ENCODE measurements at places on chromosomes 4 and X. TPM values are rescaled to one million over a fixed set of nuclear protein-coding genes. Genes with fewer than 3 reads are reported as not detected.

GRCh38 chrX:71102292-71102691 is 4.2 kb downstream of the CXorf65 start:
- no peak for DNase-seq
- H3K27me3 ChIP-seq: no peaks in the 10 kb centered on the region
- H3K27ac ChIP-seq: no peak overlapping the region
- H3K4me1 ChIP-seq: peaks cover 6% of the 10 kb centered on the region
- H3K4me3 ChIP-seq: no peak overlapping the region
- H3K36me3 ChIP-seq: no peaks in the 10 kb centered on the region

GLRA2 gene
- total RNA-seq: not detected

NOCT gene
- 5.4 TPM for total RNA-seq

- no peaks in the 10 kb centered on the region for H3K36me3 ChIP-seq
- no peak overlapping the region for H3K27ac ChIP-seq
- no peaks in the 10 kb centered on the region for H3K4me1 ChIP-seq
- no peaks in the 10 kb centered on the region for H3K27me3 ChIP-seq
Measured at GRCh38 chr4:20085156-20085555, 166.5 kb upstream of the SLIT2 start.

CENPVL1 gene
- total RNA-seq: not detected

GRCh38 chr4:122591196-122591595 is 29.7 kb downstream of the IL21 start:
- H3K4me3 ChIP-seq: no peak overlapping the region
- H3K27me3 ChIP-seq: no peaks in the 10 kb centered on the region
- no peaks in the 10 kb centered on the region for H3K4me1 ChIP-seq

DNA sequence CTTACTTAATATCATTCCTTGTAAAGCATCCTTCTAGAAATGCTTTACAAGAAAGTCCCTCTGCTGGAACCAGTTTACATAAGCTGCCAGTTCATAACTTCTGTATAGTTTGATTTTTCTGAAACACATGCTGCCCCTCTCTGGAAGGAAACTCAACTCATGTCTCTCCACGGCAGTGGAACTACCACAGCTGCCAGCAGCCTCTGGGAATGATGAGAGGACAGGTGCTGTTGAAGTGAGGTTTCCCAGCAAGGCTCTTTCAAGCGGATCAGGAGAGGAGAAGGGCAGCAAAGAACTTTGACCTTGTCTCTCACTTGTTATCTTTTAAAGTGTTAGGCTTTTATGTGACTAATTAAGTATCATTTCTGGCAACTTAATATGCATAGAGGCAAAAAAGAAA is 7.3 kb downstream of the GRPR start:
- DNase-seq: no peak
- H3K36me3 ChIP-seq: no peaks in the 10 kb centered on the region
- H3K27ac ChIP-seq: no peak overlapping the region
- H3K4me1 ChIP-seq: no peaks in the 10 kb centered on the region
- no peaks in the 10 kb centered on the region for H3K27me3 ChIP-seq

MUC7 gene
- total RNA-seq: not detected

TBCK gene
- total RNA-seq: 54.2 TPM

- DNase-seq: no peak
- no peaks in the 10 kb centered on the region for H3K27me3 ChIP-seq
- no peaks in the 10 kb centered on the region for H3K36me3 ChIP-seq
- no peaks in the 10 kb centered on the region for H3K4me1 ChIP-seq
- H3K4me3 ChIP-seq: no peak overlapping the region
Measured at GRCh38 chrX:125439194-125439849, 119.7 kb downstream of the TEX13C start.

PDZD4 gene
- 22.2 TPM for total RNA-seq

GSX2 gene
- total RNA-seq: not detected

- no peaks in the 10 kb centered on the region for H3K27me3 ChIP-seq
- no peaks in the 10 kb centered on the region for H3K4me1 ChIP-seq
- no peak overlapping the region for H3K4me3 ChIP-seq
- no peak overlapping the region for H3K27ac ChIP-seq
Measured at GRCh38 chrX:23616361-23616760, 50.9 kb upstream of the PRDX4 start.

ALAS2 gene
- 0.30 TPM for total RNA-seq

DNA sequence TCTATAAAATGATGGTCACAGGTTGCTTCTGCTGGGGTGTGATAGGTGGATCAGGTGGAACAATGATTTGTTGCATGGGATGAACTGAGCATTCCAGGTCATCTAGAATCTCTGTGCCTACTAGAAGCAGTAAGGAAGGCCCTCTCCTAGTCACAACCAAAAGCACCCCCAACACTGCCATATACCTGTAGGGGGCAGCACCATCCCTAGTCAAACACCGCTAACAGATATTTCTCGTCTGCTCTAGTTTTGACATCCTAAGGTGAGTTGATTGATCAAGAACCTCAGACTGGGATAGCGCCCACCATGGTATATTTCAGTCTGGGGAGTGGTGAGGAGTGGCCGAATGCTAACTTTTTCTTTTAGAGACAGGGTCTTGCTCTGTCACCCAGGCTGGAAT is 160.2 kb downstream of the NHS start:
- H3K4me1 ChIP-seq: no peaks in the 10 kb centered on the region
- DNase-seq: no peak
- H3K4me3 ChIP-seq: no peak overlapping the region
- no peak overlapping the region for H3K27ac ChIP-seq

DNA sequence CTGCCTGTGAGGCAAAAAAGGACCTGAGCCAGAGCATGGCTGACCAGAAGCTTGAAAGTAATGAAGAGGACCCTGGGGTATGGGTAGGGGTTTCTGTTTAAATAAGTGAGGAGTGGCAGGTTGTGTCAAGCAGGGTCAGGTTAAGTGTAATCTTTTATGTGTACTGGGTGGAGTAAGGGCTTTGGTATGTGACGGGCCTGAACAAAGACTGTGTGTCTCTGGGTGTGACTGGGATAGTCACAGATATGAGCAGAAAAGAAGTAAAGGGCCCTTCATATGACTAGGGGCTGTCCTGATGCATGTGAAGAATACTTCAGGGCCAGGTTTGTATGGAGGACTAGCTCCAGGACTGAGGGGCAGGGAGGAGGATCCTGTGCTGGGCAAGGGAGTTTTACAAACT is 82.4 kb downstream of the ITIH6 start:
- H3K27ac ChIP-seq: no peak overlapping the region
- no peaks in the 10 kb centered on the region for H3K4me1 ChIP-seq
- DNase-seq: no peak

DNA sequence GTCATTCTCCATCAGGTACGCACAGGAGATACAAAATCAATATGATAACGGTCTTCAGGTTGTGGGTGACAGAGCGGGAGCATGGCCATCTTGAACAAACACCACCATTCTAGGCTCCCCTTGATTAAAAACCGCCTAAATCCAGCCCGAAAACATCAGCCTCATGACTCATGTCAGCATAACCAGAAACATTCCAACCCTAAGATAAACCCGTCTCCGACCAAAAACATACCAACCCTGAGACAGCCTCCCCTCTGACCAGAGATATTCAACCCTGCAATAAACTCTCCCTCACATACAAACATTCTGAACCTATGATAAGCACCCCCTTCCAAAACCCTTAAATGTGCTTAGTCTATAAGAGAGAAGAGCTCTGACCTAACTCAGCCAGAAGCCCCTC is 157.9 kb downstream of the DHRSX start:
- H3K36me3 ChIP-seq: no peaks in the 10 kb centered on the region
- no peaks in the 10 kb centered on the region for H3K4me1 ChIP-seq
- H3K27me3 ChIP-seq: no peaks in the 10 kb centered on the region
- DNase-seq: no peak
- H3K27ac ChIP-seq: no peak overlapping the region
- no peak overlapping the region for H3K4me3 ChIP-seq

SEC31A gene
- total RNA-seq: 178 TPM

PAGE1 gene
- not detected for total RNA-seq

POLN gene
- 3.7 TPM for total RNA-seq

DNA sequence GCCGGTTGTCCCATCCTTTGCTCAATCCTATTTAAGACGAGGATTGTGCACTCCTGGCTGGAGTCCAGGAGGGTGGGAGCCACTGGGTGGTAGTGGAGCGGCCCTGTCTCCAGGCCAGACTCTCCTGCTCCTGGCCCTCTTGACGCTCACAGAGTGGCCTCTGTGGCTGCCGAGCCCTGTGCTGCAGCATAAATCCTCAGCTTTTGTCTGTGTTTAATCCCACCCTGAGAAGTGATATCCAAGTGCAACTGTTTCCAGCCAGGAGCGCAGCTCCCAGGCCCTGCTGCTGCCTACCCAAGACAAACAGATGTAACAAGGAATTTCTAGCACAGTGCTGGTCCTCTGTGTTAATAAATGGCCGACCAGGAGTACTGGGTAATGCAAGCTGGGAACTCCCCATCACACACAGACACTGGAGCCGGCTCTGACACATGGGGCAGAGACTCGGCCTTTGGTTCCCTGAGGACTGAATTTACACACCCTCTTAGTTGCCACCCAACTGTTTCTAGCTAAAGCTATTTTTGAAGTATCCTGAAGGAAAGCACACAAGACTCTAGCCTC is 85.3 kb downstream of the GATB start:
- H3K27ac ChIP-seq: peak overlapping the region; percentile 13

MID1 gene
- 17.7 TPM for total RNA-seq

GRCh38 chr4:154049457-154050181 is 260.7 kb upstream of the SFRP2 start:
- no peaks in the 10 kb centered on the region for H3K36me3 ChIP-seq
- no peak overlapping the region for H3K27ac ChIP-seq
- peaks cover 8% of the 10 kb centered on the region for H3K4me1 ChIP-seq
- DNase-seq: no peak
- no peak overlapping the region for H3K4me3 ChIP-seq

EREG gene
- not detected for total RNA-seq

- no peaks in the 10 kb centered on the region for H3K27me3 ChIP-seq
- no peaks in the 10 kb centered on the region for H3K4me1 ChIP-seq
- no peak overlapping the region for H3K27ac ChIP-seq
- H3K4me3 ChIP-seq: no peak overlapping the region
- no peaks in the 10 kb centered on the region for H3K36me3 ChIP-seq
- DNase-seq: no peak
Measured at GRCh38 chr4:5706486-5707290, 1.7 kb downstream of the EVC2 start.

ZGRF1 gene
- 2.5 TPM for total RNA-seq

XAGE1A gene
- not detected for total RNA-seq

GRCh38 chrX:1249101-1249887 is 19.3 kb upstream of the CSF2RA start:
- H3K4me3 ChIP-seq: no peak overlapping the region
- peaks cover 15% of the 10 kb centered on the region for H3K27me3 ChIP-seq
- peak; percentile 32 for DNase-seq
- no peak overlapping the region for H3K27ac ChIP-seq
- H3K36me3 ChIP-seq: no peaks in the 10 kb centered on the region

- no peaks in the 10 kb centered on the region for H3K36me3 ChIP-seq
- no peaks in the 10 kb centered on the region for H3K4me1 ChIP-seq
- DNase-seq: no peak
- H3K4me3 ChIP-seq: no peak overlapping the region
- H3K27me3 ChIP-seq: no peaks in the 10 kb centered on the region
Measured at GRCh38 chr4:99390055-99390454, 37.5 kb upstream of the ADH1C start.

- no peaks in the 10 kb centered on the region for H3K36me3 ChIP-seq
- H3K4me1 ChIP-seq: no peaks in the 10 kb centered on the region
- no peak overlapping the region for H3K27ac ChIP-seq
- DNase-seq: no peak
- no peaks in the 10 kb centered on the region for H3K27me3 ChIP-seq
Measured at GRCh38 chr4:73193155-73193554, 65.4 kb downstream of the ANKRD17 start.

- no peaks in the 10 kb centered on the region for H3K4me1 ChIP-seq
- no peak overlapping the region for H3K4me3 ChIP-seq
- peaks cover 3% of the 10 kb centered on the region for H3K27me3 ChIP-seq
Measured at GRCh38 chrX:20270562-20270890, 3.8 kb upstream of the RPS6KA3 start.

- H3K27me3 ChIP-seq: no peaks in the 10 kb centered on the region
- no peak for DNase-seq
- no peaks in the 10 kb centered on the region for H3K36me3 ChIP-seq
- H3K4me3 ChIP-seq: no peak overlapping the region
Measured at GRCh38 chr4:83558059-83558653, 22.2 kb downstream of the GPAT3 start.

CABS1 gene
- total RNA-seq: not detected

PRRG1 gene
- 15.5 TPM for total RNA-seq

- H3K4me1 ChIP-seq: peaks cover 5% of the 10 kb centered on the region
- H3K27ac ChIP-seq: no peak overlapping the region
- H3K27me3 ChIP-seq: no peaks in the 10 kb centered on the region
- no peak overlapping the region for H3K4me3 ChIP-seq
- no peaks in the 10 kb centered on the region for H3K36me3 ChIP-seq
Measured at GRCh38 chr4:139528377-139529005, 27.5 kb downstream of the SETD7 start.

NLGN4X gene
- 11.7 TPM for total RNA-seq

- H3K27me3 ChIP-seq: no peaks in the 10 kb centered on the region
- peak overlapping the region; percentile 86 for H3K27ac ChIP-seq
- peak overlapping the region; percentile 93 for H3K4me3 ChIP-seq
- DNase-seq: no peak
- peaks cover 45% of the 10 kb centered on the region for H3K4me1 ChIP-seq
- H3K36me3 ChIP-seq: no peaks in the 10 kb centered on the region
Measured at GRCh38 chr4:3074846-3075651, 568 bp downstream of the HTT start.

- no peaks in the 10 kb centered on the region for H3K36me3 ChIP-seq
- H3K4me1 ChIP-seq: no peaks in the 10 kb centered on the region
- no peak overlapping the region for H3K27ac ChIP-seq
Measured at GRCh38 chr4:82213485-82214417, 160.0 kb downstream of the HNRNPD start.

- H3K27ac ChIP-seq: no peak overlapping the region
- DNase-seq: no peak
- H3K4me3 ChIP-seq: no peak overlapping the region
- H3K4me1 ChIP-seq: no peaks in the 10 kb centered on the region
- no peaks in the 10 kb centered on the region for H3K36me3 ChIP-seq
Measured at GRCh38 chr4:185941461-185941860, 127.5 kb upstream of the TLR3 start.

PARM1 gene
- 18.0 TPM for total RNA-seq

- H3K4me1 ChIP-seq: no peaks in the 10 kb centered on the region
- peaks cover 32% of the 10 kb centered on the region for H3K36me3 ChIP-seq
- DNase-seq: no peak
- no peak overlapping the region for H3K4me3 ChIP-seq
- H3K27ac ChIP-seq: no peak overlapping the region
Measured at GRCh38 chr4:866761-867390, 40.9 kb upstream of the CPLX1 start.

- no peak overlapping the region for H3K4me3 ChIP-seq
- no peaks in the 10 kb centered on the region for H3K4me1 ChIP-seq
- no peaks in the 10 kb centered on the region for H3K36me3 ChIP-seq
Measured at GRCh38 chr4:89009115-89009514, 47.9 kb downstream of the FAM13A start.

FGF5 gene
- total RNA-seq: not detected

CENPVL3 gene
- total RNA-seq: not detected

GRCh38 chr4:67581208-67581857 is 22.8 kb downstream of the STAP1 start:
- no peaks in the 10 kb centered on the region for H3K4me1 ChIP-seq
- DNase-seq: no peak
- no peak overlapping the region for H3K27ac ChIP-seq
- H3K4me3 ChIP-seq: no peak overlapping the region

GRCh38 chr4:182871616-182872015 is 45.6 kb downstream of the DCTD start:
- no peak overlapping the region for H3K27ac ChIP-seq
- H3K36me3 ChIP-seq: no peaks in the 10 kb centered on the region
- H3K27me3 ChIP-seq: no peaks in the 10 kb centered on the region
- no peak for DNase-seq
- no peaks in the 10 kb centered on the region for H3K4me1 ChIP-seq

GRCh38 chr4:189804894-189805293 is 135.8 kb upstream of the FRG1 start:
- DNase-seq: no peak
- no peaks in the 10 kb centered on the region for H3K27me3 ChIP-seq
- H3K4me3 ChIP-seq: no peak overlapping the region
- no peaks in the 10 kb centered on the region for H3K36me3 ChIP-seq
- H3K4me1 ChIP-seq: no peaks in the 10 kb centered on the region
- no peak overlapping the region for H3K27ac ChIP-seq
